ENCODE measurements at places on chromosomes 5 and 9. TPM values are rescaled to one million over a fixed set of nuclear protein-coding genes. Genes with fewer than 3 reads are reported as not detected.

The BNC2 gene
- 19.3 TPM for total RNA-seq

The MEIKIN gene
- total RNA-seq, result 0.85 TPM

The DOK3 gene
- total RNA-seq, result 18.2 TPM

The C5orf34 gene
- total RNA-seq, result 2.2 TPM

The QRFP gene
- total RNA-seq, result not detected

The SPINK4 gene
- not detected for total RNA-seq

The CKMT2 gene
- total RNA-seq, result 1.7 TPM

The OR13C4 gene
- not detected for total RNA-seq

The C7 gene
- 376 TPM for total RNA-seq

The GABRA6 gene
- total RNA-seq, result not detected

The VAV2 gene
- total RNA-seq, result 25.3 TPM

The LCNL1 gene
- total RNA-seq, result 2.3 TPM

The MOB3B gene
- 7.2 TPM for total RNA-seq

The CTNND2 gene
- 1.2 TPM for total RNA-seq

The SPACA9 gene
- 6.9 TPM for total RNA-seq

The NTRK2 gene
- 0.29 TPM for total RNA-seq

The RGS7BP gene
- 1.6 TPM for total RNA-seq

The LCN1 gene
- not detected for total RNA-seq

The LCN15 gene
- not detected for total RNA-seq

The DNM1 gene
- total RNA-seq, result 17.2 TPM

The CAMLG gene
- total RNA-seq, result 23.6 TPM

The CFAP90 gene
- 0.82 TPM for total RNA-seq

The HABP4 gene
- total RNA-seq, result 8.0 TPM

The GADD45G gene
- 12.6 TPM for total RNA-seq

The SNX30 gene
- total RNA-seq, result 51.2 TPM

The TAF11L10 gene
- not detected for total RNA-seq
